Heart left ventricle (tissue), 16 donors: ENCODE measurements at places on chromosomes 1 and 21.

GRCh38 chr21:32021319-32021994, 148.6 kb downstream of the HUNK start:
- peak; percentile 81 for DNase-seq

DNA sequence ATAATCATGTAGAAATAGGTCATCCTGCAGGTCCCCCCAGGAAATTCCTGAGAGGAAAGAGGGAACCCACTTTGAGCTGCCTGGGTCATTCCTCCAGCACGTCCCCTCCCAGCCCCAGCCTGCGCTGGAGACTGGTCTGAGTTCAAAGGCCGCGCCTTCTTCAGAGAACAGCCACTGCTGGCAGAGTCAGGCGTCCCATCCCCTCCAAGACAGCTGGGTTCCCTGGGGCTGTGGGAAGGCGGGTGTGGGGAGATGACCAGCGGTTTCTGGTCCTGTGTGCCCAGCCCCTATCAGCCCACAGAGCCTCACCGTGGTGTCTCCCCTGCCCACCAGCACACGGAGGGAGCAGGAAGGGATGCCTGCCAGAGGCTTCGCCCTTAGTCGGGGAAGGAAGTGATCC, 18.0 kb upstream of the TRAPPC10 start:
- DNase-seq = no peak

- DNase-seq = no peak
Observed at GRCh38 chr1:247895163-247895637, at the start of gene OR2W3. Gene OR2W3 (plus strand): TSS chr1:247895587. CDS start chr1:247895587, 0 bp downstream.

GRCh38 chr1:198647055-198647454, 8.2 kb downstream of the PTPRC start:
- no peak for DNase-seq

DNA sequence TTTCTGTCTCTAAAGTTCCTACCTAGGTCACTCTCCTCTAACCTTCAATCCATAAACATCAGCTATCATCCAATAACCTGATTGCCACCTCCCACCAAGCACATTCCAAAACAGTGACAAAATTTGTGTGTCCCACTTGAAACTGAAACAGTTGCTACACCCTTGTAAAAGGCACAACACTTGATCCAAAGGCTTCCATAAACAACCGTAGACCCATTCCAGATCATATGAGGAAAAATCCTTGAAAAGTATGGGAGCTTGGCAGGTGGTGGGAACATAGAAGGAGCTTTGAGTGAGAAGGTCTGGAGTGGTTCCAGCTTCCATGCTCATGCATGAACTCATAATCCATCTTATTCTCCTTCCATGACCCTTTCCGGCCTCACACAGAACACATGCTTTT, 82.0 kb upstream of the ATP1A1 start:
- no peak for DNase-seq

DNA sequence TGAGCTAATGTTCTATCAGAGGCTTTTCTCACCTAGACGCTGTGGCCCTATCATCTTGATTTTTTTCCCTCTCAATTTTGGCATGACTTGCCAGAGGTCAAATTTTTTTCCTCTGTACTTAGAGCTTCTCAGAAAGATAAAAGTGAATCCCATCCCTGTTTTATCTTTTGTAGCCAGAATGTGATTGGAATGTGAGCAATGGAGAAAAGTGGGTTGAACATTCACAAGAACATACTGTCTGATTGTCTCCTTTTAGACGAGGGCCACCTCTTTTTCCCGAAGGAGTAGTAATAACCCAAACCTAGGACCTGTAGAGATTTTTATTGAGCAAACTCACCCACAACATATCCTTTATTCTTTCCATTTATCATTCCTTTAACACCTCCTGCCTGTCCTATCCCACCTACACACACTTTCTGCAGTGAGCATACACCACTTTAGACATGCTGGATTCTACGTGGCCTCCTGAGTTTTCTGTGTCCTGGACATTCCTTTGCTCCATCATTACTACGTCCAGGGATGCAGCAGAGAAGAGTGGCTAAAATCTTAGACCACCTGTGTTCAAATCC, 15.9 kb downstream of the S100A10 start:
- DNase-seq = no peak

GRCh38 chr1:38064197-38064903, 17.8 kb upstream of the POU3F1 start:
- no peak for DNase-seq
